ENCODE measurements at places on chromosomes 12 and 14. TPM values are rescaled to one million over a fixed set of nuclear protein-coding genes. Genes with fewer than 3 reads are reported as not detected.

The CLEC4D gene
- 1.5 TPM for total RNA-seq

The MEG3 gene
- total RNA-seq, result 135 TPM

The DDX55 gene
- total RNA-seq, result 24.4 TPM

The CHMP4A gene
- 66.8 TPM for total RNA-seq

The C12orf54 gene
- not detected for total RNA-seq

The PTCSC3 gene
- total RNA-seq, result not detected

The LALBA gene
- total RNA-seq, result 1.6 TPM

The CARMIL3 gene
- 3.9 TPM for total RNA-seq

The OAS2 gene
- total RNA-seq, result 9.7 TPM

The LAG3 gene
- total RNA-seq, result 0.73 TPM

The KDM2B gene
- 18.1 TPM for total RNA-seq

The SYCP3 gene
- 14.0 TPM for total RNA-seq

The RNASE1 gene
- total RNA-seq, result 3,158 TPM

The SERPINA12 gene
- 1.1 TPM for total RNA-seq

The EML5 gene
- total RNA-seq, result 8.3 TPM

DNA sequence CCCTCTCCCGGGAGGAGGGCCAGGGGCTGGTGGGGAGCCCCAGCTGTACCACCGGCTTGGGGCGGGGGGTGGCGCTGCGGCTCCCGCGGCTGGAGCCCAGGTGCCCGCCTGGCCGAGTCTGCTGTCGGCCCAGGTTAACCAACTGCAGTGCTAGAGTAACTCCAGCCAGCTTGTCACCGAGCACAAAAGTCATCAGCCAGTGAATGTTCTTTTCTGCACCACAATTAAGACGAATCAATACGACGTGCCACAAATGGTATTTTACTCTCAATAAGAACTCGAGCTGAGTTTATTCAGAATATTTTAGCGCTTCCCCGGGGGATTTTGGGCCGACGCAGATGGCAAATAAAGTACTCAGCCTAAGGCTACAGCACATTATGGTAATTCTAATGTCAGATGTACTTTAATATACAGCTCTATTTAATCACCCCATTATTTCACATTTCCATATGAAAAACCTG, 83.2 kb downstream of the BCL11B start:
- DNase-seq, result no peak
- H3K27me3 ChIP-seq, result peaks cover 3% of the 10 kb centered on the region
- no peak overlapping the region for H3K4me3 ChIP-seq
- H3K27ac ChIP-seq, result no peak overlapping the region

GRCh38 chr14:49853158-49853477, 530 bp upstream of the NEMF start:
- H3K27ac ChIP-seq, result peak overlapping the region; percentile 84
- H3K36me3 ChIP-seq, result no peaks in the 10 kb centered on the region
- H3K4me1 ChIP-seq, result peaks cover 3% of the 10 kb centered on the region
- peak overlapping the region; percentile 59 for H3K4me3 ChIP-seq
- no peak for DNase-seq

DNA sequence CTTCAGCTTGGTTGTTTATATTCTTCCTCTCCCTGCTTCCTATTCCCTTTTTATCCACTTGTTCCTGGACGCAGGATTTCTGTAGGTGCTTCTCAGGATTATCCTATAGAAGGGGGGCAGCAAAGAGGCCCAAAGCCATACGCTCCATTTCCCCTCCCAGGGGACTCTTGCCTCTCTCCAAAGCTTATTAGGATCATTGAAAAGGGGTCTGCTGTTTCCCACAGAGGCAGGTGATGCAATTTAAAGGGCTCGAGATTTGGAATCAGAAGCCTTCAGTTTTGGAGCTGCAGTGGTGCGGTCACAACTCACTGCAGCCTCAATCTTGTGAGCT, 31.5 kb upstream of the SYNDIG1L start:
- DNase-seq, result no peak
- H3K27me3 ChIP-seq, result no peaks in the 10 kb centered on the region
- H3K4me3 ChIP-seq, result no peak overlapping the region

- H3K27me3 ChIP-seq, result no peaks in the 10 kb centered on the region
- no peak for DNase-seq
- H3K4me1 ChIP-seq, result peaks cover 18% of the 10 kb centered on the region
- H3K27ac ChIP-seq, result no peak overlapping the region
Observed at GRCh38 chr12:56296295-56296694, 3.8 kb downstream of the CS start.

- DNase-seq, result no peak
- no peak overlapping the region for H3K4me3 ChIP-seq
- no peaks in the 10 kb centered on the region for H3K4me1 ChIP-seq
- H3K27ac ChIP-seq, result no peak overlapping the region
- H3K36me3 ChIP-seq, result no peaks in the 10 kb centered on the region
Observed at GRCh38 chr12:2372735-2373134, 319.9 kb downstream of the CACNA1C start.

DNA sequence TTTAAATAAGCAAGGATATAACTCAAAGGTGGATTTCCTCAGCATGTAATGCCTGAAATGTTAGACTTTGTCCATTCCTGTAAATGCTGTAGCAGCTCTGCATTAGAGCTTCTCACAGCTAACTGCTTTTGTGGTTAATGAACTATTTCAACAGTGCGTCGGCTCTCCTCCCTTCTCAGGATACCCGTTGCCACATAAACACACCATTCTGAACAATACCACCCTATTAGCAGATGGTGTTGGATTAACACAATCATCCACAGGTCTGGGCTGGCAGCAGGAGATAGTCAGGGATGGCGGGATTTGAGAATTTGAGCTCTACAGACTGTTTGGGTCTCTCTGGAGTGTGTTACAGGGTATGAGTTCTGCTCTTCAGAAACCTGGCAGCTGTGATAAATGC, 33.5 kb upstream of the C12orf42 start:
- DNase-seq, result no peak
- H3K36me3 ChIP-seq, result no peaks in the 10 kb centered on the region
- no peak overlapping the region for H3K27ac ChIP-seq
- no peaks in the 10 kb centered on the region for H3K4me1 ChIP-seq

DNA sequence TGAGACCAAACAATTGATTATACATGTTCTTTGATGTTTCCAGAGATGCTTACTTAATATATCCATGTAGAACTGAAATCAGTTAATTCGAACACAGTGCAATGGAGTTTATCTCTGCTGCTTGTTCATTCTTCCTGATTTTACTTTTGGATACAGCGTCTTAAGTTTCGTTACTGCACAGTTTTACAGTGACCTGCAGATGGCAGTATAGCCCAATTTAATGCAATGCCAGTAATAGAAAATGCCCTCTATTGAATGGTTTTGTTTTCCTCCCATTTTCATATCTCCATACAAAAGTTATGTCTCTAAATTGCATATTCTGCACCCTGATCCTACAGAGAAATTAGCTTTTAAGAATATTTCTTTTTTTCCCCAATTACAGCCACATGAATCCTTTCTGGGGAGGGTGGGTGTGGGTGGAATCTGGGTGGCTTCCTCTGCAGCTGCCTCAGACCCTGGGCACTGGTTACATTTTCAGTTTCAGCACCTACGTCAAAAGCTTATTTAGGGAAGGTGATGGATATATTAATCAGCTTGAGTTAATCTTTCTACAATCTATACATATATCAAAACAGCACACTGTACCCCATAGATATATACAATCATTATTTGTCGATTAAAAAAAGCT, 101.1 kb upstream of the DCD start:
- no peak overlapping the region for H3K27ac ChIP-seq
- H3K36me3 ChIP-seq, result no peaks in the 10 kb centered on the region
- no peak overlapping the region for H3K4me3 ChIP-seq
- peak; percentile 23 for DNase-seq

GRCh38 chr12:12555656-12556055, 7.0 kb downstream of the DUSP16 start:
- H3K4me1 ChIP-seq, result peaks cover 3% of the 10 kb centered on the region
- no peak overlapping the region for H3K27ac ChIP-seq
- no peak for DNase-seq
- no peak overlapping the region for H3K4me3 ChIP-seq
- H3K36me3 ChIP-seq, result no peaks in the 10 kb centered on the region

- no peak overlapping the region for H3K27ac ChIP-seq
- no peaks in the 10 kb centered on the region for H3K27me3 ChIP-seq
- H3K36me3 ChIP-seq, result no peaks in the 10 kb centered on the region
- H3K4me3 ChIP-seq, result no peak overlapping the region
Observed at GRCh38 chr14:96421236-96421635, 29.3 kb downstream of the AK7 start.

DNA sequence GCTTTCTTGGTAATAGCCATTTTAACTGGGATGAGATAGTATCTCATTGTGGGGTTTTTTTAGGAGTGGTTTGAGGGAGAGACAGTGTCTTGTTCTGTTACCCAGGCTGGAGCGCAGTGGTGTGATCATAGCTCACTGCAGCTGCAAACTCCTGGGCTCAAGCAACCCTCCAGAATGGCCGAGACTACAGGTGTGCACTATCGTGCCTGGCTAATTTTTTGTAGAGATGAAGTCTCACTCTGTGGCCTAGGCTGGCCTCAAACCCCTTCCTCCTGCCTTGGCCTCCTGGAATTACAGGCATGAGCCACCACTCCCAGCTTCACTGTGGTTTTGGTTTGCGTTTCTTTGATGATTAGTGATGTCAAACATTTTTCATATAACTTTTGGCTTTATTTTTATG, 293.6 kb downstream of the ERC1 start:
- H3K27me3 ChIP-seq, result no peaks in the 10 kb centered on the region
- no peak overlapping the region for H3K27ac ChIP-seq
- no peak overlapping the region for H3K4me3 ChIP-seq

Measured in prostate gland (tissue), 2 donors.